ENCODE measurements at places on chromosomes 7 and 10.

DNA sequence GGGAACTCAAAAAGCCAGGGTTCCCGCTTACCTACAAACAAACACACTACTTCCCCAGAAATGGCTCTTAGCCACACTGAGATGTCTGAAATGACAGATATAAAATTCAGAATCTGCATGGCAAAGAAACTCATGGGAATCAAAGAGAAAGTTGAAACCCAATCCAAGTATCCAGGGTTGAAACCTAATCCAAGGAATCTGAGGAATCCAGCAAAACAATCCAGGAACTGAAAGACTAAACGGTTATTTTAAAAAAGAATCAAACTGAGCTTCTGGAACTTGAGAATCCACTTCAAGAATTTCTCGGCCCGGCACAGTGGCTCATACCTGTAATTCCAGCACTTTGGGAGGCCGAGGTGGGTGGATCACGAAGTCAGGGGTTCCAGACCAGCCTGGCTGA lies 568.8 kb downstream of the POM121L12 start:
- DNase-seq, result no peak

GRCh38 chr10:85557077-85557476 lies 809.5 kb downstream of the GRID1 start:
- no peak for DNase-seq

DNA sequence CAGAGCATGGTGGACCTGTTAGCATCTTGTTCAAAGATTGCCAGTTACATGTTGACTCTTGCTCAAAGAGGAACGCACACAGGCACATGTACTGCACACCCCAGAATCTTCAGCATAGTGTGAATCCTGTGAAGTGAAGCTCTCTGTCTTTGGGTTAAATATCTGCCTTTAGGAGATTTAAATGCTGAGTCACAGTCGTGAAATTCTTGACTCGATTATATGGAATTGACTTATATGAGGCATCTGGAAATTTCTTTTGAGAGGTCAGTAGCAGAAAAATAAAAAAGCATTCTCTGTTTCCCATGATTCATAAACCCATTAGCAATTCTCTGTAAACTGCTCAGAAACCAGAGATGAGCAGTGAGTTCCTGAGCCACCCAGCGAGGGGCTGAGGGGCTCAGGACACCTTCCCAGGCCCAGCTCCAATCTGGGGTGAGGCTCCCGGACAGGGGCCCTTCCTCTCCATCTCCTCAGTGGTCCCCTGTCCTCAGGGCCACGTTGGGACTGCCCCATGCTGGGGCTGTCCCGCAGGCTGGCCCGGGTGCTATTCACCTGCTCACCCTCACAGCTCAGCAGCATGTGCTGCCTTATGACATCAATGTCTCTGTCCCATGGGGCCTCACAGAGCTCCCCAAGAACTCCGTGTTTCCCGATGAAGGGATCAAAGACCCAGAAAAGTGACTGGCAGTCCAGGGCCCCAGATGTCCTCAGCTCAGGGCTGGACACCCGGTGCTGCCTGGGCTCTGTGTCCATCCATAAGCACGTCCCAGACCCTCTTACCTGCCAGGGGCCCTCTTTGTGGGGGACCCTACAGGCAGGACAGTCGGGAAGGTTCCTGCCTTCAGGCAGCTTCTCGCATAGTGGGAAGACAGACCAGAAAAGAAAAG lies 50.0 kb upstream of the INSIG1 start:
- DNase-seq, result no peak

- peak; percentile 72 for DNase-seq
Observed at GRCh38 chr7:36984710-36985312, 260.5 kb upstream of the AOAH start.

- no peak for DNase-seq
Observed at GRCh38 chr7:19749658-19750057, 23.8 kb downstream of the TMEM196 start.

DNA sequence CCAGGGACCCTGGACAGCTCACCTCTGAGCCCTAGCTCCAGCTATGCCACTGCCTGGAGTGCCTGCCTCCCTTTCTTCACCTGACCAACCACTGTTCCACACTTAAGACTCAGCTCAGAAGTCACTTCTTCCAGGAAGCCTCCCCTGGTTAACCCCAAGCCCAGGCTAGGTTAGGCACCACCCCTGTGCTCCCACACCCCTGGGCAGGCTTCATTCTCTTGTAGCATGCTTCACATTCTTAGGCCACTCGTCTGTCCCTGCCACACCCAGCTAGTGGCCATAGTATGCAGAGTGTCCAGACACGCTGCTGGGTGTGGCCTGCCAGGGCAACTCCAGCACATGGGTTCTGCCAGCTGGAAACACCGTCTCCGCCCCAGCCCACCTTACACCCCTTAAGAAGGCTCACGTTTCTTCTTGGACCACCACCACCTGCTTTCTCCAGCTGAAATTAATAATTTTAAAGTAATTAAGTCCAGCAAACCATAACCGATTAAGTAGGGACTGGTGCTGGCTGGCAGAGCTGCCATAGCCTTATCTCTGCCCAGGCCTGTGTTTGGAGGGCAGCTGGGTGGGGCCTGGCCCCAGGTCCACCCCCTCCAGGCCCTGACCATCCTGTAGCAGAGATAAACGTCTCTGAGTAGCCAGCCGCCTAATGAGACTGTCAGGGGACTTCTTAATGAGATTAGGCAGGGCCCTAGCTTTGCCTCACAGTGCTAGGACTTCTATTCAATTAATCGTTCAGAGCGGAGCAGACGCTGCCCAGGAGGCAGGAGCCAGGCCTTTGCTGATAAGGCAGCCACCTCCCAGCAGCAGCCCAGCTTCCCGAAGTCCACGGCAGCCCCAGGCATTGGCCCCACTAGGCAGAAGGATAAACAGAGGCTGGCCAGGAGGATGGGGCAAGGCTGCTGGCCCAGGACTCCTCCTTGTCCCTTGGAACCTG lies 20.5 kb downstream of the GRID1 start:
- DNase-seq, result no peak

- DNase-seq, result peak; percentile 69
Observed at GRCh38 chr10:133262696-133263095, 14.0 kb downstream of the ADAM8 start.

GRCh38 chr10:283916-284356 lies 148.7 kb downstream of the ZMYND11 start:
- DNase-seq, result no peak

DNA sequence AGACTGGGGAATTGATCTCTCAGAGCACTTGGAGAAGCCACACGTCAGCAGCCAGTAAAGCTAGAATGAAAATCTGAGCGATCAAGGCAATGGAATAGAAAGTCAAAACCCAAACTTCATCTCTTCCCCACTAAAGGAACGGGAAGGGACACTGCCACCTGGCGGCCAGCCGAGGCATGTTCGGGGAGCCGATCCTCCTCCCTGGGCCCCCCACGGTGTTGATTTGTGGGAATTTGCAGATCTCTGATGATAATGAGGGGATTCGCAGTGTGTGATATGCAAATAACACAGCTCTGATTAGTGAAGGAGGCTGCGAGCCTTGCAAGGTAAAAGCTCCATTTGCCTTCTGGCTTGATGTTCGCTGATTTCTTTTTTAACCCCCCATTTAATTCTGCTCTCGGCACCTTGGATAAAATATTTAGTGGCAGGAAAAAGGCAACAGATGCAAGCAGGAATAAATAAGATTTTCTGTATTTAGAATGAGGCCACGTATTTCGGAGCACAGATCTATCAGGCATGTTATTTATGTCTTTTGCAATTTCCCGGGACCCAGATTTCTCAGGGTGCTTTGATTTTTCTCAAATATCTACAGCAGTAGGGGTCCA lies 258.6 kb downstream of the PAXIP1 start:
- DNase-seq, result peak; percentile 49

DNA sequence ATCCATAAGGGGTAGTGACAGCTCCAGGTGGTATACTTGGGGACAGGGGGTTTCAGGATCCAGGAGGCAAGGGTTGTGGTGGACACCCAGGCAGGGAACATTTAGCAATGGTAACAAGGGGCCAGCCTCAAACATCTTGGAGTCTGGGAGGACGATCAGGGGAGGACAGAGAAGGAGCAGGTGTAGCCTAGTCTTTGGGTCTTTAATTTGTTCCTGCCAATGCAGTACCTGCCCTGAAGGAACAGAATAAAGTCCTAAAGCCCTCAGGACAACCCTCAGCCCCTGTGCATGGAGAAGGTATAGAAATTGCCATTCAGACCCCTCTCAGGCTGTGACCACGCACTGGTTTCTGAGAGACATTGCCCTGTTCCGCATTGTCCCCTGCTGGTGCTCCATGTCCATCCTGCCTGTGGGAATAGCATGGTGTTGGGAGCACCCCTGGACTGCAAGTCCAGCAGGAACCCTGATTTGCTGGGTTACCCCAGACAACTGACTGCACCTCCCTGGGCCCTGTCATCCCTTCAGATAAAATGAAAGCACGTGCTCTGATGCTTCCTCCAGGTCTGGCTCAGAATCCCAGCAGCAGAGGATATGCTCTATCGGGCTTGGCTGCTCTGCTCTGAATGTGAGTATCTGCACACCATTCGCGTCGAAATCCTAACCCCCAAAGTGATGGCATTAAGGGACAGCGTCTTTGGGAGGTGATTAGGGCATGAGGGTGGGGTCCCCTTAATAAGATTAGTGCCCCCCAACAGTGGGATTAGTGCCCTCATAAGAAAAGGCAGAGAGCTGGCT lies 24.2 kb downstream of the DDC start:
- DNase-seq, result no peak

- peak; percentile 19 for DNase-seq
Observed at GRCh38 chr10:24891823-24892222, 60.6 kb downstream of the PRTFDC1 start.
